ENCODE measurements at places on chromosomes 12 and 14. TPM values are rescaled to one million over a fixed set of nuclear protein-coding genes. Genes with fewer than 3 reads are reported as not detected.

GRCh38 chr12:68602720-68603119 lies 8.0 kb upstream of the RAP1B start:
- DNase-seq, result no peak

DNA sequence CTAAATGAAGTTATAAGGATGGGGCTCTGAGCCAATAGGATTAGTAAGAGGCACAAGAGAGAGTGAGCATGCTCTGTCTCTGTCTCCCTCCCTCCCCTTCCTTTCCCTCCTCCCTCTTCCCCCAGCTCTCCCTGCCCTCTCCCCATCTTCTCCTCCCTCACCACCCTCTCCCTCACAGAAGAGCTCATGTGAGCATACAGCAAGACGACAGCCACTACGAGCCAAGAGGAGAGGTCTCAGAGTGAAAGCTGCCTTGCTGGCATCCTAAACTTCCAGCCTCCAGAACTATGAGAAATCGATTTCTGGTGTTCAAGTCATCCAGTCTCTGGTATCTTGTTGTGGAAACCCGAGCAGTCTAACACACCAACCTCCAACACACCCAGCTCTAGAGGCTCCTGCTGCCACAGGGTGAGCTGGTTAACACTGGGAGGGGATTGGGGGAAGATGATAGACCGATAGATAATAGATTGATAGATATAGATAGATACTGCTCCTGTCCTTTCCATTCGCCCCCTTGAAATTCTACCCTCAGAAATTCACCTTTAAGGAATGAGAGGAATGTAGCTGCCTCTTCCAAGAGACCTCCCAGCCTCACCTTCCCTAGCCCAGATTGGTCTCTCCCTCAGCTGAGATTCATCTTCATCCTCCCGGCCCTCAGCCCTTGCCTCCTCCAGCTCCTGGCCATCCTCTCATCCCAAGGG lies 25.8 kb upstream of the ACTN1 start:
- DNase-seq, result no peak

DNA sequence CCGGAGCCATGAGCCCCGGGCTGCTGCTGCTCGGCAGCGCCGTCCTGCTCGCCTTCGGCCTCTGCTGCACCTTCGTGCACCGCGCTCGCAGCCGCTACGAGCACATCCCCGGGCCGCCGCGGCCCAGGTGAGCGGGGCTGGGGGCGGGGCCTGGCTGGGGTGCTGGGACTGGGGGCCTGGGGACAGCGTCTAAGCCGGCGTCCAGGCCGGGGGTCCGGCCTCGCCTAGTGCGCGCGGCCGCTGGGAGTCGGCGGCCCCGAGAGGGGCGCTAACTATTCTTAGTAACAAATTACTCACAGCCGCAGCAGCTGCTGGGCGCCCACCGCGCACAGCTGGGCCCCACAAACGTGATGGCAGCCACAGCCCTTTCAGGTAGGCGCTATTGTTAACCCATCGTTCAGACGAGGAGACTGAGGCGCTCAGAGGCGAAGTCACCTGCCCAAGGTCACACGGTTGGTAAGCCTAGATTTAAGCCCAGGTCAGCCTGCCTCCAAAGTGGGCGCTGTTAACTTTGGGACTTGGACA lies 374 bp downstream of the CYP46A1 start:
- no peak for DNase-seq

- DNase-seq, result peak; percentile 18
Observed at GRCh38 chr12:107435072-107435471, 250.5 kb upstream of the PWP1 start.

The CMA1 gene
- not detected for total RNA-seq

DNA sequence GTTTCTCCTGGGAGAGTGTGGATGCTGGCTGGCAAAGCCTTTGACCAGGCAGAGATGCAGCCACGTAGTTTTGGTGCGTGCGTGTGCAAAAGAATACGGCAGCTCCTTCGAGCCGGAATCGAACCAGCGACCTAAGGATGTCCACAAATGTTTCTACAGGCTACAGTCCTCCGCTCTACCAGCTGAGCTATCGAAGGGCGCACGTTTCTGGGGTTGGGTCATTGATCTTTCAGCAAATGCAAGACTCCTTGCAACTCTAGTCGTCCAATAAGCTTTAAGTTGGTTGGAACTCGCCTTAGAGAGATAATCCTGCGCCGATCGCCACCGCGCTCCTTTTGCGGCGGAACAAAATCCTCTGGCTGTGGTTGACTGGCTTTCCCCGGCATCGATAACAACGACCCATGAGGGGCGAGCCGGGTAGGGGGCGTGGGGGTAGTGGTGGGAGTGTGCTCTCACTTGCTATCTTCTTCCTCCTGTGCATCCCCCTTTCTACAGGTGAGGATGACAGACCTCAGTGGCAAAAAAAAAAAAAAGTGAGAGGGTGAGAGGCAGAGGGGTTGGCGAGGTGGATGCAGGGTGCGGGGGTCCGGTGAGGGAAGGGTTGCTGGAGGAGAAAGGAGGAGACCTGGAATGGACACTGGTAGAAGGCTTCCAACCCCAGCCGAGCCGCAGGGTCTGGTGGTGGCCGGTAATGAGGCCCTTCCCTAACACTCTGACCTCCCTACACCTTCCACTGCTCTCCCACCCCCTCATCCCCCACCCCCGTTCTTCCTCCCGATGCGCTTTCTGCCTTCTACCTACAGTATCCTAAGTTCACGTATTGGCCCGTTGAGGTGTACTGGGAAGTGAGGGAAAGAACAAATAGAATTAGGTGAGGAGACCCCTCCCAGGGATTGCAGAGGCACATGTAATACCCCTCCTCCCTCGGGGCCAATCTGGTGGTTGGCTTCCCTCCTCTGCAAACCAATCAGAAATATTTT lies 11.8 kb upstream of the OR6S1 start:
- peak; percentile 85 for DNase-seq

The SLC7A7 gene
- 2.8 TPM for total RNA-seq

- no peak for DNase-seq
Observed at GRCh38 chr12:26116829-26117715, 7.8 kb downstream of the BHLHE41 start.

The CIROP gene
- 0.06 TPM for total RNA-seq
